ENCODE measurements at places on chromosomes 16 and 17. TPM values are rescaled to one million over a fixed set of nuclear protein-coding genes. Genes with fewer than 3 reads are reported as not detected.

The TBC1D3L gene
- total RNA-seq: 2.2 TPM

The ZFP90 gene
- total RNA-seq: 23.9 TPM

The GRB7 gene
- total RNA-seq: 1.7 TPM

The IRX6 gene
- total RNA-seq: not detected

The KRTAP9-7 gene
- total RNA-seq: not detected

The CMTM2 gene
- total RNA-seq: not detected

The SECTM1 gene
- total RNA-seq: 34.2 TPM

The TBC1D3K gene
- total RNA-seq: not detected

The CDH5 gene
- total RNA-seq: 2.9 TPM

The MILR1 gene
- 52.5 TPM for total RNA-seq

The FNDC8 gene
- not detected for total RNA-seq

All from fibroblast of the aortic adventitia (primary cell).